ENCODE measurements at places on chromosomes 2 and 18.

GRCh38 chr2:21866316-21866715, 742.5 kb downstream of the TDRD15 start:
- DNase-seq = no peak

GRCh38 chr2:7969756-7970515, 711.9 kb upstream of the ID2 start:
- DNase-seq = no peak

- DNase-seq = no peak
These were observed 221.6 kb downstream of the CYP26B1 start for GRCh38 chr2:71926089-71926447.

DNA sequence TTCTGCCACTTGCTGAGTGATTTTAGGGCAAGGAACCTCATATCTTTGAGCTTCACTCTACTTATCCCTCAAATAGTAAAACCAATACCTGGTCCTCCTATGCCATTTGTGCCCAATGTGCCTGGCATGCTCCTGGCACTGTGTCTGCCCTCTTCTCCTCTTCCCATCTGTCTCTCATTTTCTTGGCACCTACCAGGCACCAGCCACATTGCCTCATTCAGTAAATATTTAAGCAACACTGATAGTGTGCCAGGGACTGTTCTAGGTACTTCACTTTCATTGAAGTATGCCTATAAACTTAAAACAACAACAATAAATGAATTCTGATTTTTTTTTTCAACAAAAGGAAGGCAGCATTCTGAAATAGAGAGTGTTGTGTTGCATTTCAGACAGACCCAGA, 15.1 kb upstream of the BOD1L2 start:
- no peak for DNase-seq

DNA sequence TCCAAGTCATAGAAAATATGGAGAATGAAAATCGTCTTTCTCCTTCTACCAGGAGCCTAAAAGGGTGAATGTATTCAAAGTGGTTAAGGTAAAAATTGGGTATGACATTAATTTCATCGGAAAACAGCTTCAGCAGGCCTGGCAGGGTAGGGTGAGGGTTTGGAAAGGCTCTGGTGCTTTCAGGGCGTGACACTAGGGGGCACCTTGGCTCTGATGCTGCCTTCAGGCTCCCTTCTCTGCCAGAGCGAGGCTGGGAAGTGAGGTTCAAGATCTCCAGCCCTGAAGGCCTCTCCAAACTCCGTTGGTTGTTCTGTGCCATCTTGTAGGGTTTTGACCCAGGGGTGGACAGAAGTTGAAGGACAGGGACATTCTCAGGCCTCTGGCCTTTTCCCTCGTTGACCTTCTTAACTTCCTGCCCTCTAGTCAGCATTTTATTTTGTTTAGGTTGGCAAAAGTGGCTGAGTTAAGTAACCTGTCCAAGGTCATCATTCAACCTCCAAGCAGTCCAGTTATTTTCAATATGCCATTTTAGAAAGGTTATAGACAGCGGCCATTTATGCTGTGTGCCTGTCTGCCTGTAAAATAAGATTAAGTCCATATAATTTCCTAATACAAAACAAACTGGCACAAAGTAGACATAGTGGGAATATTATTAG, 40.3 kb downstream of the EML6 start:
- DNase-seq = no peak

GRCh38 chr2:19131871-19132270, 226.6 kb downstream of the OSR1 start:
- DNase-seq = no peak

- no peak for DNase-seq
These were observed 7.5 kb upstream of the HAAO start for GRCh38 chr2:42799881-42800280.

GRCh38 chr2:48315896-48316194, 214.1 kb upstream of the STON1 start:
- peak; percentile 48 for DNase-seq
